NCI-H2171 (cell line): ENCODE measurements at places on chromosomes 12 and 14.

GRCh38 chr12:131167334-131167733 is 213.6 kb downstream of the ADGRD1 start:
- DNase-seq = no peak

GRCh38 chr14:55450124-55450523 is 9.7 kb upstream of the TBPL2 start:
- DNase-seq = no peak

- DNase-seq = no peak
Observed at GRCh38 chr14:102805371-102805891, 28.2 kb downstream of the TRAF3 start.

DNA sequence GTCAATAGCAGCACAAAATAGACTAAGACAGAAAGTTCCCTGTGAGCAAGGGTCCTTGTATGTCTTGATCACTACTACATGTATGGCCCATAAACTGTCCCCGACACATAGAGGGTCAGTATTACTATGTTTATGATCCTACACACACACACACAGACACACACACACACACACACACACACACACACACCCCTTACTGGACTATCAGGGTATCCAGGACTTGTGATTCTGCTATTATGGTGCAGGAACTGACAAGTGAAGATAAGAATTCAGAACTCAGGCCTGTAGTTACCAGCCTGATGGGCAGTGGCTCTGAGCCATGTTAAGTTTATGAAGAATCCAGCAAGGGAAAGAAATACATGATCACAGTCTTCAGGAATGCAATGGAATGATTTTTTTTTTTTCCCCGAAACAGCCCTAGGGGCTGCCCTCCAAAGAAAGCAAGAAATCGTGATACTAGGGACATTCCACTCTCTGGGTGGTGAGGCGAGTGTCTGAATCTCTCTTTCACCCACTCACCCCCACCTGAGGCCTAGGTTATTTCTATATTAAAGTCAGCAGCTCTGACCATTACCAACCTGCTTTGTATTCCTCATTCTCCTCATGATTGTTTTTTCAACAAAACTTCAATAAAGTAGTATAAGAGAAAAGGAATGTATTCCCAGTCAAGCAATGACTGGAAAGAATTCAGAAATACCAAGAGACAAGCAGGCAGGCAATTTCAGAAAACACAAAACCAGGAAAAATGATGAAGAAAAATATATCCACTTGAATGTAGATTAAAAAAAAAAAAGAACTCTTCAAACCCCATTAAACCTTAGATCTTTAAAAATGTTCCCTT is 105.8 kb downstream of the AVPR1A start:
- no peak for DNase-seq

- DNase-seq = no peak
Observed at GRCh38 chr12:76680940-76681339, 83.0 kb upstream of the ZDHHC17 start.

DNA sequence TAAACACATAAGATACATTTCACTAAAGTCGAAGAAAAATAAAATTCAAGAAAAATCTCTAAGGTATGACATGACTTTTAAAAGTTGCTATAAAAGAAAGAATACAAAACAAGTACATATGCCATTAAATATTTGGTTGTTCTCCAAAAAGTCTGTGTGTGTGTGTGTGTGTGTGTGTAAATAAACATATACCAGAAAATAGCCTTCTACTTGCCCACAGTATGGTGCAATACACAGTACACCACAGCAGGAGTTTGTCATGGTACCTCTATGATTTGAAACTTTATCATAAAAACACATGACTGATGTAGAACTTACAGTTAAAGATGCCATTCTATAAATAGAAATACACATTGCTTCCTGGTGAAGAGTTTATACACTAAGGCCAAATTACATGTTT is 692.7 kb upstream of the MGAT4C start:
- DNase-seq = no peak

DNA sequence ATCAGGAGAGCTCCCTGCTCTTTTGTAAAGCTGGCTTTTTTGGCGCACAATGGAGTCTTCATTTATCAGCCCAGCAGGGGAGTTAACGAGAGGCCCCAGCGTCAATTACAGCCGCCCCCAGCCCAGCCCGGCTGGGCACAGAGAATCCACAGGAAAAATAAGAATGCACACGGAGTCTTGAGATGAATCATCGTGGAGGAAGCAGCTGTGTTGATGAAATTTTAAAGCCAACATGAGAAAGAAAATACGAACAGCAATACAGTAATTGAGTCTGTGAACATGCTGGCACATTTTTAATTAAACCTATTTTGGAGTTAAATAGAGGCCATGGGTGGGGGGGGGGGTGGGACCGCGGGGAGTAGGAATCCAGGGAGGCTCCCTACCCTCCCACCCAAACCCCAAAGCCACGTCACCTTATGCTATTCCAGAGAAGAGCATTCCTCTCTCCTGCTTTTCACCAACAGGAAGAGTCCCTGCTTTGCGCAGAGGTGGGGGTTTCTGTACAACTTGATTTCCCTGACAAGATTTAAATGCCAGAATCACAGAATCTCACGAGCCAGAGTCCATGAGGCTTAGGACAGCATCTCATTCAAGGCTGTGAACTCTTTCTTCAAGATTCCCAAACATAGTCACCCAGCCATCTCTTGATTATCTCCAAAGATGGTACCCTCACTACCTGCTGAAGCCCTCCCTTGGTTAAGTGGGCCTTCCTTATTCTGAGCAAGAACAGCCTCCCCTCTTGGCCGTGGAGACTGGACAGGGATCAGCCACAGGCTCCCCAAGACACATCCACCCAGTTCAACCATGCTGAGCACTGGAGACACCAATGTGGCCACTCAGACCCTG is 50.3 kb downstream of the CCNK start:
- DNase-seq = no peak

DNA sequence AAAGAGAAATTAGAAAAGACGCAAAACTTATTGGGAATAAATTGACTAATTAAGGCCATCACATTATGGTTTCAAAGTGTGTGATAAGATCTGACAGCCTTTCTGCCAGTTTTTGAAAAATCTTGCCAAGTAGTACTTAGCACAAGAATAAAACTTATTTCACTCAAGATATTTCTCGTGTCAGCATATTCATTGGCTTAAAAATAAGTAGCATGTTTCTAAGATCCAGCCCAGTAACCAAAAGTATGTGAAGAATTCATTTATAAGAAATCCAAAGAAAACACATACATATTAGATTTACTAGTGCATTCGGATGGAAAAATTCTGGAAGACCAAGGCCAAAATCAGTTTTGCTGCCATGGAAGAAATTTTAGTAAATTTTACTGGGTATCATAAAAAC is 1135.0 kb downstream of the GALC start:
- no peak for DNase-seq

GRCh38 chr12:113332688-113333417 is 2.1 kb downstream of the SLC8B1 start:
- no peak for DNase-seq

GRCh38 chr12:16588812-16589211 is 17.1 kb downstream of the LMO3 start:
- no peak for DNase-seq

- DNase-seq = peak; percentile 29
Observed at GRCh38 chr14:55580470-55581341, 699 bp downstream of the KTN1 start.

DNA sequence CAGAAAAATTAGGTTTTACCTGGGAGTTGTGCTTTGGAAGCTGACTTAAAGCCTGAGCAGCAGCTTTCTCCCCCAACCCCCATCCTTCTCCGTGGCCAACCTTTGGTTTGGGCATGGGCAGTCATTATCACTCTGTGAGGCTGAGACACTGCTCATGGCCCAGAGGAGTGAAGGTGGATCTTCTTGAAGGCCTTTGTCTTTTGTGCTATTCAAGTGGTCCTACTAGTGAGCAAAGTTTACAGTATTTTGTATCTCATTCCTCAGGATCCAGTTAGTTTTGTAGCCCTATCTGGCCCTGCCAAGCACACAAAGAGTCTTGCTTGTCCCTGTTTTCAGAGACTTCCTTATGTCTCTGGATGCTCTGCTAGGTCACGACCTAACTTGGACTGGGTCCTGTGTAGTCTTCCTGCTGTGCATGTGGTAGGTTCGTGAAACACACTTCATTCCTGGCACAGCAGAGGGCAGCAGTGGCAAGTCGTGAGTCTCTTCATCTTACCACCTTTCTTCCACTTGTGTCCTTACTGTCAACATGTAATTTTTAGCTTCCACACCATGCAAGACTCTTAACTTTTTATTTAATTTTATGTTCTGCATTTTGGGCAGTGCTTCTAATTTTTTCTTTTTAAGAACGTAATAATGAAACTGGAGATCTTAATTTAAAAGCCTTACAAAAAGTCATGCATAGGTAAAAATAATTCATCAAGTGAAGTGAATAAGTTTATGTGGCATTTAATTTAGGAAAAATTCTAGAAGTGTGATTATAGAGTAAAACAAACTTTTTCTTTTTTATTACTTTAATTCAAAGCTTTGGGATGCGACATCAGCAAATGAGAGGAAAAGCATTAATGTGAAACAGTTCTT is 53.7 kb downstream of the APAF1 start:
- peak; percentile 43 for DNase-seq

DNA sequence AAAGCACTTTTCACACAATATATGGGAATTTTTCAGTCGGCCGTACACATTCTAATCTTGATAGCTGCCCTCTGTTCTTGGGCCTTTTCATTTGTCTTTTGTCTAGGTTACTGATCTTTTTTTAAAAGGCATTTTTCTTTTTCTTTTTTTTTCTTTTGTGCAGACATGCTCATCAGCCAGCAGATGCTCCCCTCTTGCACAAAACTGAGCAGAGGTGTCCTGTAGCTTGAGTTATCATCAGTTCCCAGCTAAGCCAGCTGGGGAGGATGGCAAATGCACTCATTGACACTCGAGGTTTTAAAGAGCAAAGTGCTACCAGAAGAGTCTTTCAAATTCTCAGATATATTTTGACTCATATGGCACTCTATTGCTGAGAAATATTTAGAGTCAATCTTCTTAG is 913.9 kb upstream of the SEL1L start:
- DNase-seq = peak; percentile 61

DNA sequence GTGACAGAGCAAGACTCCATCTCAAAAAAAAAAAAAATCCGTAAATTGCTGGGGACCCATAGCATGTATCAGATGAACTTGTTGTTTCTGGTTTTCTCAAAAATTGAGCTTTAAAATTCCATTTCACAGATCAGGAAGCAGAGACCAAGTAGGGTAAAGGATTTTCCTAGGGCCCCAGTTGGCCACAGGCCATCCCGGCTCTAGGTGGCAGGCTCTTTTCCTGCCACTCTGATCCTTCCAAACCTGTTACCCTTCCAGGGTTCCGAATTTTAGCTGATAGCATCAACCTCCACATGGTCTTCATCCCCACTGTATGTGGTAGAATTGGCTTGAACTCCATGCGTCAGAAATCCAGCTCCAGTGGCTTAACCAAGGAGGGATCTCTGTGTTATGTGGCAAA is 36.1 kb upstream of the BDKRB2 start:
- no peak for DNase-seq

GRCh38 chr12:42588524-42589464 is 752 bp downstream of the PRICKLE1 start:
- DNase-seq = peak; percentile 58

DNA sequence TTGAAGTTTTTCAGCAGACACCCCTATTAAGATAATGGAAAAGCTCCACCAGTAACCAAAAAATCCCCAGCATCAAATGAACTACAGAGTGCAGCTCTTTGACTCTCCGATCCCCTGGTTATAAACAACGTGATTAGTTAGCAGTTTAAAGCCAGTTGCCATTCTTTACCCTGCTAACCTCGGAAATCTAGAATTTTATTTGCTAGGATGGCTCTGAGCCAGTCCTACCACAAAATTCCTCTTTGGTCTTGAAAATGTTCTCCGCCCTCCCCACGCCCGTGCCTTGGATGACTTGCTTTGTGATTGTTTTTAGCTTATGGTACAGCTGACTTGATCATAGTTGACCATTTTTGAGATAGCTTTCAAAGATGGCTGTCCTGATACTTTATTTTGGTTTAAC is 1.2 kb downstream of the KLHDC2 start:
- no peak for DNase-seq

- DNase-seq = peak; percentile 44
Observed at GRCh38 chr14:78153064-78153341, 17.2 kb upstream of the NRXN3 start.

GRCh38 chr12:93670104-93670503 is 7.1 kb upstream of the CRADD start:
- no peak for DNase-seq

DNA sequence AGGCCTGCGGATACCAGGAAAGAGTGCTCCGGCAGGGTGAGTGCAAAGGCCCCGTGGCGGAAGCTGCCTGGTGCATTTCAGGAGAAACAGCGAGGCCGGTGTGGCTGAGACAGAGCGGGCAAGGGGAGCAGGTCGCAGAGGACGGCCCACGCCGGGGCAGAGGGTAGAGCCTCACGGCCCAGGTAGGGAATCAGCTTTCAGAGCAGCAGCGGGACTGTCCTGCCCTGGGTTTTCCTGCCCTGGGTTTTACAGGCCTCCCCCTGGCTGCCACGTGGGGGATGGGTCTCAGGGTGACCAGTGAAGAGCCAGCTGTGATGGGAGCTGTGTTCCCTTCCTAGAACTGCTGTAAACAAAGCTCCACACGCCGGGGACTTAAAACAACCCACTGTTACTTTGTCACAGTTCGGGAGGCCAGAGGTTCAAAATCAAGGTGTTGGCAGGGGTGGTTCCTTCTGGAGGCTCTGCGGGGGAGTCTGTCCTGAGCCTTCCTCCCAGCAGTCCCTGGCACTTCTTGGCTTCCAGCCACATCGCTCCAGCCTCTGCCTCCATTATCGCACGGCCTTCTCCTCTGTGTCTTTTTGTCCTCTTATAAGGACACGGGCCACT is 10.4 kb downstream of the NCOR2 start:
- no peak for DNase-seq

- no peak for DNase-seq
Observed at GRCh38 chr14:30277268-30277667, 281.7 kb upstream of the G2E3 start.

DNA sequence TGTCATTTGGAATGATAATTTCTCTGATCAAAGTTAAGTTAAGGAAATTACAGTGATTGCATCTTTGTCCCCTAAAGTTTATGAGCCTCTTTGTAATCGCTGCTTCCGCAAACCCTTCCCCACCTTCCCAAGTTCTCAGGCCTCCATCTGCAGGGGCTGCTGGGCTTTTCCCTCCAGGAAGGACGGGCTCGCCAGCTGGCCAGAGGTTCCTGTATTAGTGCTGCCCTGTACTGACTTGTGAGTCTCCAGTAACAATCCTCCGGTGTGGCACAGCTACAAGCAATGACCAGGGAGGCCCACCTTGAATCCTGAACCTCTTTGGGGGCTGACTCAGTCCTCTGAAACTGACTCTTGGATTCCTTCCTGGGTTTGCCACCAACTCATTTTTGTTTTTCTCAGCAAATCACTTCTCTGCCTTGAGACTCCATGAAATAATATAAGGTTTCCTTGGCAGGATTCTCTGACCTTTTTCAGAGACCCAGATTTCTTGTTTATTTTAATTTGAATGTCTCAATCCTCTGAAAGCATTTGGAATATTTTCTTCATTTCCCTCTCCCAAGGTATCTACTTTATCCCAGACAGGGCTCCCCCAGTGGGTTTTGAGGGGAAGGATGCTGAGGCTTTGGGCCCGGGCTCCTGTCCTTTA is 398.6 kb downstream of the ZFP36L1 start:
- DNase-seq = no peak
